ELR (cell line): ENCODE measurements at places on chromosomes 12 and 14.

GRCh38 chr12:21852251-21852650 lies 77.7 kb upstream of the KCNJ8 start:
- peak; percentile 92 for DNase-seq

GRCh38 chr14:65080960-65081747 lies 21.2 kb downstream of the MAX start:
- peak; percentile 7 for DNase-seq

DNA sequence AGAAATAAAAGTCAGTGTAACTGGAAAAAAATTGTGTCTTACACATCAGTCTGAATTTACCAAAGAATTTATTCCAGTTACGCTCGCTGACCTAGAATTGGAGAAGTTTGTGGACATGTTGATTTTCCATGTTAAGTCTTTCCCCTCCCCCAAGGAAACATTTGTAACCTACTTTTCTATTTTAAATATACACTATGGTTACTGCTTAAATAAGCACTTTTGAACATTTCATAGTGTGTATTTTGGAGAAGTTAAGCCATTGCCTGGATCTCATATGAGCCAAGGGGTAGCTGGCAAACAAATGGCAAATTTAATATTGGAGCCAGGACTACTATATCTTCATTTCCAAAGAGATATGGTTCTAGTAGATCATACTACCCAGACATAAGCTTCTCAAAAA lies 42.9 kb upstream of the NT5DC3 start:
- DNase-seq, result no peak

GRCh38 chr12:121499929-121500793 lies 80.7 kb downstream of the KDM2B start:
- DNase-seq, result peak; percentile 72

GRCh38 chr12:12786351-12786705 lies 869 bp downstream of the APOLD1 start:
- DNase-seq, result no peak

GRCh38 chr12:18849080-18849479 lies 111.2 kb downstream of the CAPZA3 start:
- DNase-seq, result peak; percentile 56

DNA sequence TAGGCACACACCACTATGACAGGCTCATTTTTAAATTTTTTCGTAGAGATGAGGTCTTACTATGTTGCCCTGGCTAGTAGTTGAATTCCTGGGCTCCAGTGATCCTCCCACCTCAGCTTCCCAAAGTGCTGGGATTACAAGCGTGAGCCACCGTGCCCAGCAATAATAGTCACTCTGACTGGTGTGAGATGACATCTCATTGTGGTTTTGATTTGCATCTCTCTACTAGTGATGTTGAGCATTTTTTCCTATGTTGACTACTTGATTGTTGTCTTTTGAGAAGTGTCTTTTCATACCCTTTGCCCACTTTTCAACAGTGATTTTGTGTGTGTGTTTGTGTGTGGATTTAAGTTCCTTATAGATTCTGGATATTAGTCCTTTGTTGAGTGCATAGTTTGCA lies 26.3 kb downstream of the ATP2A2 start:
- DNase-seq, result peak; percentile 59

DNA sequence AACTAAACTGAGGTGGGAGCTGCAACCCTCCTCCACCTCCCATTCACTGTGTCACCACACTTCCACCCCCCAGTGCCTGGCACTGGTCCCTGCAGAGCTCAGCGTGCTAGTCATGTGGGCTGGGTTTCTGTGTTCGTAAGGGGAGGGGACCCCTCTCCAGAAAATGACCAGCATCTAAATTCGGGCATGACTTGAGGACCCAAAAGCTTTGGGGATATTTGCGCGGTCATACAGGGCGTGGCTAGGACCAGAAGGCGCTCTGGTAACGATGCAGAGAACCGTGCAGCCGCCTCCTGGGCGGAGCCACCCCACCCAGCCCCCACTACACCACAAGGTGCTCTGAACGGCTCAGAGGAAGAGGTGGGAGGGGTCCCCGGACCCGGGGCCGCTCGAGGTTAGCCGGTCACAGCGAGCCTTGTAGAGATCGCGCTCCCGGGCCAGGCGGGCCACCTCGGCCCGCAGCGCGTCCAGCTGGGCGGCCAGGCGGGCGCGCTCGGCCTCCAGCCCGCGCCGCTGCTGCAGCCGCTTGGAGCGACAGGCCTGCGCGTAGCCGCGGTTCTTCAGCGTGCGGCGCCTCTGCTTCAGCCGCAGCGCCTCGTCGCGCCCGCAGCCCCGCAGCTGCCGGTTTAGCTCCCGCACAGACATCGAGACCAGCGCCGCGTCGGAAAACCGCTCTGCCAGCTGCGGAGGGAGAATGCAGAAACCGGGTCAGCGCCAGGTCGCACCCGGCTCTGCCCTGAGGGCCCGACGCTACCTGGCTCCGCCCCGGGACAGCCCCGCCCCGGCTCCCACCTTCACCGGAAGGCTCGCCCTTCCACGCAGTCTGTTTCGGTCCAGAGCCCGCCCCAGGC lies 9.8 kb downstream of the CPNE6 start:
- DNase-seq, result peak; percentile 33

- DNase-seq, result no peak
These were observed 53.6 kb upstream of the ZFP36L1 start for GRCh38 chr14:68846466-68846865.

- peak; percentile 6 for DNase-seq
These were observed 43.1 kb upstream of the DICER1 start for GRCh38 chr14:95200404-95200803.

GRCh38 chr12:104494793-104495158 lies 38.0 kb downstream of the CHST11 start:
- no peak for DNase-seq

DNA sequence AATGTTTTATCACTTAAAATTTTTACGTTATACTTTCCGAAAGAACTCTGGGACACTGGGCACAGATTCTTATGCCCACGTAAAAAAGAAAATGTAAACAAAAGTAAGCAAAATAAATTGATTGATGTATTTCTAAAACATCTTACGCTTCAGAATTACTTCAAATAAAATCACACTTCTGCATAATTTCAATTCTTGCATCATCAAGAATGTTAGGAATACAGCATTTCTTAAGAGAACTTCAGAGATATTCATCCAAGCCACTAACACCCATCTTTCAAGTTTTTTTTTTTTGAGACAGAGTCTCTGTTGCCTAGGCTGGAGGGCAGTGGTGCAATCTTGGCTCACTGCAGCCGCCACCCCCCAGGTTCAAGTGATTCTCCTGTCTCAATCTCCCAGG lies 180.6 kb downstream of the MED13L start:
- no peak for DNase-seq

DNA sequence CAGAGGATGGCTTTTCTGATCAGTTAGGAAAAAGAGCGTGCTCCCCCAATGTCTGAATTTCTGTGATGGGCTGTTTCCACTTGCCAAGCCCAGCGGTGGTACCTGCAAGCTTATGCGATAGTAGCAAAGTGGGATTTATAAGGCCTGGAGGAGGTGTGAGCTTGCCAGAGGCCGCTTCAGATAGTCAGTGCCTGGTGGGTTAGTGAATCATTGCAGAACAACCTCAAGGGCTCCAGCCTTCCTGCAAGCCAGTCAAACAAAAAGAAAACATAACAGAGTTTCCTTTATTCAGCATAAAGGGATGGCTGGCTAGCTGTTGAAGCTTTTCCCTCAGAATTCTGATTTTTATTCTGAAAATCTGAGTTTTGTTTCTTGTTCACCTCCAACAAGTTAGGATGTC lies 7.6 kb upstream of the BMP4 start:
- DNase-seq, result peak; percentile 9

DNA sequence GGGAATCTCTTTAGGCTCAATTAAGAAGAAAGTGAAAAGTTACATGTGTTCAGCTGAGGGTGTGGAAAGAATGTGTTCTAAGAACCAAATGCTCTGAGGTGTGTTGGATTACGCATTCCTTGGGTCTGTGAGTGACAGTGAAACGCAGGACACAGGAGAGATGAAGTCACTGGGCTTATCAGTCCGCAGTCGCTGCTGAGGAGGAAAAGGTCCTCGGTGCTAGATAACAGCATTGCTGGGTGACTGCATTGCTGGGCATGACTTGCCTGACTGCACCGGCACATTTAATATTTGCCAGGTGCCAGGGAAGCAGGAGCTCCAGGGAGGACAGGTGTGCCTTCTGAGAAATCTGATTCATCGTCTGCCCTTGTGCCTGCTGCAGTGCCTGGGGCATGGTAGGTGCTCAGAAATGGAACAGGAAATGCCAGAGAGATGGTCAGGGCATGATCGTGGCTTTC lies 64.4 kb upstream of the FZD10 start:
- no peak for DNase-seq

GRCh38 chr14:23035303-23036144 lies 824 bp upstream of the PSMB5 start:
- no peak for DNase-seq

DNA sequence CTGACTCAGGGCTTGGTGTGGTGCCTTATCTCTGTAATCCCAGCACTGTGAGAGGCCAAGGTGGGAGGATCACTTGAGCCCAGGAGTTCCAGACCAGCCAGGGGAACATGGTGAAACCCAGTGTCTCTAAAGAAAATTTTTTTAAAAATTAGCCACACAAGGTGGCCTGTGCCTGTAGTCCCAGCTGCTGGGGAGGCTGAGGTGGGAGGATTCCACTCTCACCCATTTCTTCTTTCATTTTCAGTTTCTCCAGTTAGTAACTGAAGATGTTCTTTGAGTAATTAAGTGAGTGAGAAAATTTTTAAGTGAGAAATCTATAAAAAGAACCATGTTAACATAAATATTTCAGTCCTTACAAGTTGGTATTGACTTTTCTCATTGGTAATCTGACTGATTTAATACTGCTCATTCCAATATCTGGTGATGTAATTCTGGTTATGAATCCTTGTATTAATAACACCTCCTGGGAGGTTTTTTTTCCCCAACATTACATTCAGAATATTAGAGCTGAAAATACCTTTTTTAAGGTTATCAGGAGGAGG lies 6.1 kb downstream of the METTL3 start:
- no peak for DNase-seq

DNA sequence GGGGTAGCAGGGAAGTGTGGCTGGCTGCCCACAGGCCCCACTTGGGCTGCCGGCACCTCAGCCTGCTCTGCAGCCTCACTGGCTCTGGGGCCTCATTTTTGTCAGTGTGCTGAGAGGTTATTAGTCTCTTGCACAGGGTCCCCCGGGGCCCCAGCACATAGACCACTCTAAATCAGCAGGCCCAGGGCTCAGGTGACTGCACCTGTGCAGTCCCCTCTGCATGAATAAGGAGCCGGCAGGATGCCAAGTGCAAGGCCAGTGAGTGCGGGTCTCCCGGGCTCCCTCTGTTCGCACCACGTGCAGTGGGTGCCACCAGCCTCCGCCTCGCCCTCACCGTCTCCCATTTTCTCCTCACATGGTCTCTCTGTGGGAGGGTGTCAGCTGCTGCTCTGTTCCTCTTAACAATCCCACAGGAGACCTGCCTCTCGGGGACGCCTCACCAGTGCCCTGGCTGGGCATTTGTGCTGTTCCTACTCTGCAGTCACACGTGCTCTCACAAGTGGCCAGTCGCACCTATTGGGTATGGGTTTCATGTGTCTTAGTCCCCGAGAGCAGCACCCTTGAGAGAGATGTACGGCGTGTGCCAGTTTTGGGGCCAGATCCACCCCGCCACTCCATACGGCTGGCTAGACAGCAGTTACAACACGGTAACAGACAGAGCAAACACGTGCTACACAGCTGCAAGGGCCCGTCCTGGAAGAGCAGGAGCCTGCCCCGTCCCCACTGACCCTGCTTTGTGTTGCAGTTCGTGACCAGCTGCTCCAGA lies 40.4 kb downstream of the MMAB start:
- DNase-seq, result no peak

GRCh38 chr14:91654836-91655235 lies 77.0 kb downstream of the CATSPERB start:
- no peak for DNase-seq

DNA sequence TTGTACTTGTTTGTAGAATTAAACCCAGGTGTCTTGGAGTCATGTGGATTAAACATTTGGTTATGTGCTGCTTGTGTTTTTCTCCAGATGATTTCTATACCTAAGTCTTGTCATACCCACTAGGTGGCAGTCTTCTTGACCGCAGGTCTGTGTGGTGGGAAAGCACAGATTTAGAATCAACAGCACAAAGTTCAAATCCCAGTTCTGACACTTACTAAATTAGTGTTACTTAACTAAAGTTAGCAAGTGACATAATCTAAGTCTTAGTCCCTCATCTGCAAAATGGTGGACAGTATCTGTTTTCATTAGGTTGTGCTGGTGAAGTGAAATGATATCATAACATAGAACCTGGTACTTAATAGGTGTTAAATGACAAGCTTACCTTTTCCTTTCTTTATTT lies 151.0 kb upstream of the ARHGAP5 start:
- peak; percentile 76 for DNase-seq

DNA sequence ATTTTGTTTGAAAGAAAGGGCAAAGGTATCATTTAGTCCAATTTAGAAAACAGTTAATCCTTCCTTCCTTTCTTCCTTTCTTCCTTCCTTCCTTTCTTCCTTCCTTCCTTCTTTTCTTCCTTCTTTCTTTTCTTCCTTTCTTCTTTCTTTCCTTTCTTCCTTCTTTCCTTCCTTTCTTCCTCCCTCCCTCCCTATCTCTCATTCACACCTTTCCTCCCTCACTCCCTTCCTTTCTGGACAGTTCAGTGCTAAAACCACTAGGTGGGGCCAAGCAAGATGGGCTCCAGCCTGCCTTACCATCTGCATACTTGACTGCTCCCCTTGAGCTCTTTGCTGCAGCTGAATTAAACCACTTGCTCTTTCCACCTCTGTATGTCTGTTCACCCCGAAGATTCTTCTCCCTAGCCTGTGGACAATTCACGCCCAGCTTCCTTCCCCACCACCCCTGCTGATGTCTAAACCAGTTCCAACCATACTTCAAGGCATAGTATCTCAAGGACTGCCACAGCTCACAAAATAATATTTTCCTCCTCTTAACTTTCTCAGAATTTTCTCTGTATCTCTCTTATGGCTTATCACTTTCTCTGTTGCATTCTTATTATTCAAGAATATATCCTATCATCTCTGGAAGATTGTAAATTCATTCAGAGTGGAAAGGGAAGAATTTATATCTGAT lies 78.0 kb downstream of the DBX2 start:
- DNase-seq, result peak; percentile 30

DNA sequence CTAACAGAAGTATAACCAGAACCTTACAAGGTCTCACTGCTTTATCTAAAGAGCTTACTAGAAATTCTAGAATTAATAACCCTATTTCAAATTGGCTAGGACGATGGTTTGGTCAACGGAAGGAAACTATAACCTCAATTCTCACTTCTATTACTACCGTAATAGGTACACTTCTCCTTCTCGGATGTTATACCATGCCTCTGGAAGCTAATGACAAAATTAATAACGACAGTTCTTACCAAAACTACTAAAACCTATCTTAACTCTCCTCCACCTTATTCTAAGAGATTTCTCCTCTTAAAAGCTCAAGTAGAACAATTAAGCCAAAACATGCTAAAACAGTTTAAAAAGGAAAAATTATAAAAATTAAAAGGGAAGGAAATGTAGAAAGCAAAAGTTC lies 23.7 kb upstream of the UBC start:
- DNase-seq, result no peak

GRCh38 chr12:33876618-33877017 lies 145.7 kb upstream of the ALG10 start:
- no peak for DNase-seq
